ENCODE measurements at places on chromosomes 13 and 19.

GRCh38 chr13:112252804-112253590, 123.2 kb upstream of the SPACA7 start:
- no peak for DNase-seq

DNA sequence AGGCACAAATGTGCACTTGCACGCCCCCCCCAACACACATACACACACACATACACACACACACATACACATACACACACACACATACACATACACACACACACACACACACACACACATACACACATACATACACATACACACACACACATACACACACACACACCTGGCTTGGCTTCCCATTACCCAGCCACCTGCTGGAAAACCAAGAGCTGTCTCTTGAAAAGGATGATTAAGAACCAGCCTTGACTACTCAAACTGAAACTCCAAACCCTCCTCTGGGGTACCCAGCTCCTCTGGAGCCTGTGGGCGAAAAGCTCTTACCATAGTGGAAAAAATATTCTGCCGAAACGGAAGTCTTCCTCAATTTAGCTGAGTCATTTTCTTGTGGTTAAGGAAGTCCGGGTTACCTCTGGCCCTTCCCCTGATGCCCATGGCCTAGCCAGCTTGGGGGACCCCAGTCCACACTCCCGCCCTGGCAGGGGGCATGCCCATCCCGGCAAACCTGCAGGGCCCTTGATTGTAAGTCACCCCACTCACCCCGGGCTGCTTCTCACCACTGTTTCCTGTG, 21.9 kb downstream of the CEBPA start:
- no peak for DNase-seq

DNA sequence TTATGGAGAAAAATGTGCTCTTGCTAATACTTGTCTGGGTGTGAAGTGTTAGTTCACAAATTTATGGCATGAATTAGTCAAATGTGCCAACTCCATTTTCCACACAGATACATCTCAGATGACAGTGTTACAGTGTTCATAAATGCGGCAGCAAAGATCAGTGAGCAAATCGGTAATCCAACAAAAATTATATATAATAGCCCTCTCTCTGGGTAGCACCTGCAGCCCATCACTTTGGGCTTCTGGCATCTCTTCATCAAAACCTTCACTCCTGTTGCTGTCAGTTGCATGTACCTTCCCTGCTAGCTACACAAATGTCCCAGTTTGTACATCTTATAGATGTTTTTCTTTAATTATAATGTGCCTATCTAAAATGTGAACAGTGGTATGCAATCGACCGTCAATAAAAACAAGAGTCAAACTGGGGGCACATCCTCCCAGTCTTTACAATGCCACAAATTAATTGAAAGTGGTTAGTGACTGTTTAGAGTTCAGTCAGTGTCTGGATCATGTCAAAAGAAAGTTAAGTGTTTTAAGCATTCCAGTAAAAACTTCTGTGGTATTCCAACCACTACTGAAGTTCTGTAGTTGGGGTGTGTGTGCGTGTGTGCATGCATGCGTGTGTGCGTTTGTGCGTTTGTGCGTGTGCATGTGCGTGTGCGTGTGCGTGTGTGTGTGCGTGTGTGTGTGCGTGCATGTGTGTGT, 448.9 kb downstream of the DCT start:
- DNase-seq: no peak

- no peak for DNase-seq
These were observed 201.4 kb upstream of the TMTC4 start for GRCh38 chr13:100876044-100876403.

- DNase-seq: no peak
These were observed 2.9 kb downstream of the RASIP1 start for GRCh38 chr19:48737360-48737998.

DNA sequence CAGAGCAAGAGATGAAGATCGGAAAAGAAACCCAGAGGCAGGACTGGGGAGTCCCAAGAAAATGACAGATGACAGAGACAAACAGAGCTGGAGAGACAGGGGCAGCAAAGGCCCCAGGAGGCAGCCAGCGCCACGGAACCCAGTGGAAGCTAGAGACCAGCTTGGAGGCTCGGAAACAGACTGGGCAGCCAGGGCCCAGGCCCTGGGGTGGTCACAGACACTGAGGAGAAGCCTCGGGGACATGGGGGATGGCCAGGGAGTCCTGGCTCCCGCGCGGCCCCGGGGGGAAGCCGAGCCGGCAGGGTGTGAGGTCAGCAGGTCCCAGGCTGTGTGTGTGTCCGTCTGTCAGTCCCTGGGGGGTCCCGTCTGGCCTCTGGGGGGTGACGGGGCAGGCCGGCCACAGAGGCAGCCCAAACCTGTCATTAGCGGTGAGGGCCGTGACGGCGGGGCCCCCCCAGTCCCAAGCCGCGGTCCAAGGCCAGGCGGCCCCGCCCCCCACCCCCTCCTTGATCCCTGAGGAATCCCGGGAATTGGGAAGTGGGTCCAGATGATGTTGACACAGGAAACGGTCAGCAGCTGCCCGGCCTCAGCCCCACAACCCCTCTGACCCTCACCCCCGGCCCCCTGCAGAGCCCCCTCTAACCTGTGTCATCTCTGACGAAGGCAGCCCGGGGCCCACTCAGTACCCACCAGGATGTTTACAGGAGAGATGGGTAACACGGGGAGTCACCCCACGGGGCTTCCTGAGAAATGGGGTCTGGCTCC, 2.5 kb upstream of the TMEM190 start:
- no peak for DNase-seq

DNA sequence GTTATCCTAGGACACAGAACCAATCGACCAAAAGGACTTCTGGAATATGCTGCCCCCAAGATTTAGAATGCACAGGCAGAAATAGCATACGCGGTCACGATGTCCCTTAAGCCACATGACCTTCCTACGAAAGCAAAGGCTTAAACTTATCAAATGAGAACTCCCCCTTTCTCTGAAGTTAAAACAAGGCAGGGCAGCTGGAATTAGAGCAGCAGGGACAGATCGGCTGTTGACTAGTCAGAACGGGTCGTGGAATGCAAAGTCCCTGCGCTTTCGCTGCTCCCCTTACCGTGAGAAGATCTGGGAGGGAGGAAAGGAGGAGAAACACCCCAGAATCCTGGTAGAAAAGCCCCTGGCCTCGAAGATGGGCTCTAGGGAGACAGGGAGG, 799 bp upstream of the USPL1 start:
- peak; percentile 20 for DNase-seq

- DNase-seq: no peak
These were observed 117.9 kb downstream of the RBM26 start for GRCh38 chr13:79287939-79288795.

DNA sequence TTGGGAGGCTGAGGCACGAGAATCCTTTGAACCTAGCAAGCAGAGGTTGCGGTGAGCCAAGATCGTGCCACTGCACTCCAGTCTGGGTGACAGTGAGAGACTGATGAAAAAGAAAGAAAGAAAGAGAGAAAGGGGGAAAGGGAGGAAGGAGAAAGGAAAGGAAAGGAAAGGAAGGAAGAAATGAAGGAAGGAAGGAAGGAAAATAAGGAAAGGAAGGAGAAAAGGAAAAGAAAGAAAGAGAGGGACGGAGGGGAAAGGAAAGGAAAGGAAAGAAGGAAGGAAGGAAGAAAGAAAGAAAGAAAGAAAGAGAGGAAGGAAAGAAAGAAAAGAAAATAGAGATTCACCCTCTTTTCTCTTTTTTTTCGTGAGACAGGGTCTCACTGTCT, 8.7 kb downstream of the PDE4A start:
- no peak for DNase-seq

DNA sequence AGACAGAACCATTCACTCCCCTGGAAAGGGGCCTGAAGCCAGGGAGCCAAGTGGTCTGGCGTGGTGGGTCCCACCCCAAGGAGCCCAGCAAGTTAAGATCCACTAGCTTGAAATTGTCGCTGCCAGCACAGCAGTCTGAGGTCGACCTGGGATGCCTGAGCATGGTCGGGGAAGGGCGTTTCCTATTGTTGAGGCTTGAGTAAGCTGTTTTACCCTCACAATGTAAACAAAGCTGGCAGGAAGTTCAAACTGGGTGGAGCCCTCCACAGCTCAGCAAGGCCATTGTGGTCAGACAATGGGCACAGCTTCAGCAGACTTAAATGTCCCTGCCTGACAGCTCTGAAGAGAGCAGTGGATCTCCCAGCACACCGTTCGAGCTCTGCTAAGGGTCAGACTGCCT, 195.6 kb upstream of the DACH1 start:
- no peak for DNase-seq

GRCh38 chr19:23799321-23799720, 40.6 kb upstream of the ZNF681 start:
- DNase-seq: no peak

- no peak for DNase-seq
These were observed 162.5 kb downstream of the OLFM4 start for GRCh38 chr13:53191091-53191490.

- no peak for DNase-seq
These were observed 99.5 kb upstream of the TMTC4 start for GRCh38 chr13:100773923-100774663.

DNA sequence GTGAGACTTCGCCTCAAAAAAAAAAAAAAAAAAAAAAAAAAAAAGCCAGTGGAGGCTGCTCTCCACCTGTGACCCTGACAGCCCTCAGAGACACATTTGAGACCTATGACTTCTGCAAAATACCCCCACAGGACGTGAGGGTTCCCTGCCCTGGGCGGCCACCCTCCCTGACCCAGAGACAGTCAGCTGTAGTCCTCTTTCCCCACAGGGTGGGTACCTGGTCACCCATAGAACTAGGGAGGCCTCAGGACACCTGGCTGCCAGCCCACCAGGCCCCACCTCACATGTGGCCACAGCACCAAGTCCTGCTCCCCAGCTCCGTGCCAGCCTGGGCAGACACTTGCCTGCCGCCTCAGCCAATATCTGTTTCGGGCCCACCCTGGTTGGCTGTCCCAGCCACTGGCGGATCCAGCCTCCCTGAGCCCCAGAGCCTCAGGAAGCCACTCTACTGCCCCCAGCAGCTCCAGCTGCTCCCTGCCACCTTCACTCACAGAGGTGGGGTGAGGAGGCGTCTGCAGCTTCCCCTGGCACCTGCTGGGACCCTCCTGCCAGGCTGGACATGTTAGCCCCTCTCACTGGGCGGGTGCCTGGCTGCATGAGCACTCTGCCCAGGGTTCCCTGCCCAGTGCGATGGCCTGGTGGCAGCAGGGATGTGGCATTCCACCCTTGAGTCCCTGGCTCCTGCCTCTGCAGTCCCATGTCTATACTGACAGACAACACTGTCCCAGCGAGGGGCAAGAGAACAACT, 6.9 kb downstream of the MKNK2 start:
- DNase-seq: no peak

GRCh38 chr19:39637891-39638290, 17.8 kb upstream of the LGALS16 start:
- no peak for DNase-seq

DNA sequence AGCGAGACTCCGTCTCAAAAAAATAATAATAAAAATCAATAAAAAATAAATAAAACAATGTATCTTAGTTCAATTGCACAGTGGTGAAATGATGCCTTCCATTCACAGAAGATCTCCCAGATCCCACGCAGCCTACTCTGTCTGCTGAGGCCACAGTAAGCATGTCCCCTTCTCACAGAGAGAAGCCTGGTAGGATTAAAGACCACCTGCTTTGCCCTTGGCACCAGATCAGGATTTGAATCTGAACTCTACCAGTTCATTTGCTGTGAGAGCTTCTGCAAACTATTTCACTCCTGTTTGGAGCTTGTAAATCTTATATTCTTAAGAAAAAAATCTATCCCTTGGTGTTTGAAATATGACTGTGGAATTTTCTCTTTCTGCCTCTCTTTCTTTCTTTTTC, 2.2 kb upstream of the SLC7A1 start:
- DNase-seq: no peak

DNA sequence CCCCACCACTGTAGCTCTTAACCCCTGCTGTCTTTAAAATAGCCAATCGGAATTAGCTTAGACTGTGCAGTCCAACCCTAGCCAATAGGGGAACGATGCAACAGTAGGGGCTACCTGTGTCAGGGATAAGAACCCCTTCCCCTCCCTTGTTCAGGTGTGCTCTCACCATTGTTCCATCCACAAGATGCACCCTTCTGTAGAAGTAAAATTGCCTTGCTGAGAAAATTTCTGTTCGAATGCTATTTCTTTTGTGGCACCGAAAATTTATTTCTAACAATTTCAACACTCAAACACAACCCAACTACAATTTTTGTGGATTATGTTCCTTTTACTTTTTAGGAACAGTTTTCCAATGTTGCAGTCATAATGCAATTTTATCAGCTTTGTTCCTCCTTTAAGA, 3.6 kb upstream of the ZNF583 start:
- DNase-seq: no peak
